ENCODE measurements at places on chromosomes 5 and 9.

DNA sequence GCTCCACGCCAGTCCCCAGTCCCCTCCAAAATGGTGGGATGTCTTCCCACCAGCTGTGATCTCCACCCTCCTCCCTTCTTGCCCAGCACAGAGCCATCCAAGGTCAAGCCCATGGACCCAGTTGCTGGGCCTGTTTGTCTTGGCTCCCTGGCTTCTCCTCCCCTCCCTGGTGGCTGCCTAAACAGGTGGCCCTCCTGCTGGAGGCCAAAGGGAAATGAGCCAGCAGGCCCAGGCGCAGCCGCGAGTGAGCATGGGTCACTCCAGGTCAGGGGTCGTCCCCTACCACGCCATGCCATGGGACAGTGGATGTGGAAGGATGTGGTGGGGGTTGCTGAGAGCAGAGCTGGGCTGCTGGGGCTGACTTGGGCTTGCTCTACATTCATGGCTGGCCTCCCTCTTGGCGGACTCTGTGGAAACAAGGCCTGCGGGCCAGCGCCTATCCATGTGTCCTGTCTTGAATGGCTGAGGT is 33.6 kb downstream of the COL15A1 start:
- DNase-seq = no peak

DNA sequence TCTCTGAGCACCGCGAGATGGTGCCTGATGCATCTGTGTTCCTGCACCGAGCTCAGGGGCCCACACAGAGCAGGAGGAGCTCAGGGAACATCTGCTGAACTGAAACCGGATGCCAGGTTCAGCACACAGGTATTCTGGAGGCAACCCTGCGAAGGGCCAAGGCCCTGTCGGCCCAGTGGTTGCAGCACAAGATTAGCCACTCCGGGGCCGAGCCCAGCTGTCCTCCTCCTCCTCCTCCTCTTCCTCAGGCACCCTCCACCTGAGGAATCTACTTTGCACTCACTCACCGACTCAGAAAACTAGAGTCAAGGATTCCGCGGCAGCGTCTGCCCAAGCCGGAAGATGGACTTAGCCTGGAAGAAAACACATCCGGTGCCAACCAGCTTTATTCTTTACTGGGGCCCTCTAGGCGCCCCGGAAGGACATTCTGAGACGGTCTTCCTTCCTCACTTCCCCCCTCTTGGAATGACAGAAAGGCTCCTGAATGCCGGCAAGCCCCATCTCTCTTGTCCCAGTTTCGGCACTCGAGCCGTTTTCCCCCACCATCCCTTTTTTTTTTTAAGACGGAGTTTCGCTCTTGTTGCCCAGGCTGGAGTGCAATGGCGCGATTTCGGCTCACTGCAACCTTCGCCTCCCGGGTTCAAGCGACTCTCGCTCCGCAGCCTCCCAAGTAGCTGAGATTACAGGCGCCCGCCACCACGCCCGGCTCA is at the start of gene ZBTB6:
ZBTB6 (minus strand) TSS at position 360 of the 710 bp plus-strand sequence. CDS start 1,251 bp downstream, outside the sequence.
- peak; percentile 71 for DNase-seq

GRCh38 chr5:69105996-69106906 is 12.4 kb downstream of the SLC30A5 start:
- no peak for DNase-seq

DNA sequence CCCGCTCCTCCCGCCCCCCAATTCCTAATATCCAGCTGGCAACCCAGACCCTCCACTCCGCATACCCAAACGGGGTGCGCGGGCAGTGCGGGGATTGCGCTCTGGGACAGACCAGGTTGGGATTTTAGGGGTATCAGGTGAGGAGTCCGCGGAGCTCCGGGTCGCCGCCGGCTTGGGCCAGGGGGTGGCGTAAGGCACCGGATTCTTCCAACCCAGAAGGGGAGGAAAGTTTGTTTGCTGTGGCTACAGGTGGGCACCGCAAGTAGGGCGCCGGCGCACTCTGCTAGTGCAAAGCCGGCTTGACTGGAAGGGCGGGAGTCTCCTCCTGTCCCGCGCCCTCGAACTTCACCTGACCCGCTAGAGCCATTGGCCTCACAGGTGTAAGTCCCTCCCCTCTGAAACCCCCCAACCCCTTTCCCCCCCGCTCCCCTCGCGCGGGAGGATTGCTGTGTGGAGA is 709 bp downstream of the IQGAP2 start:
- DNase-seq = peak; percentile 22

DNA sequence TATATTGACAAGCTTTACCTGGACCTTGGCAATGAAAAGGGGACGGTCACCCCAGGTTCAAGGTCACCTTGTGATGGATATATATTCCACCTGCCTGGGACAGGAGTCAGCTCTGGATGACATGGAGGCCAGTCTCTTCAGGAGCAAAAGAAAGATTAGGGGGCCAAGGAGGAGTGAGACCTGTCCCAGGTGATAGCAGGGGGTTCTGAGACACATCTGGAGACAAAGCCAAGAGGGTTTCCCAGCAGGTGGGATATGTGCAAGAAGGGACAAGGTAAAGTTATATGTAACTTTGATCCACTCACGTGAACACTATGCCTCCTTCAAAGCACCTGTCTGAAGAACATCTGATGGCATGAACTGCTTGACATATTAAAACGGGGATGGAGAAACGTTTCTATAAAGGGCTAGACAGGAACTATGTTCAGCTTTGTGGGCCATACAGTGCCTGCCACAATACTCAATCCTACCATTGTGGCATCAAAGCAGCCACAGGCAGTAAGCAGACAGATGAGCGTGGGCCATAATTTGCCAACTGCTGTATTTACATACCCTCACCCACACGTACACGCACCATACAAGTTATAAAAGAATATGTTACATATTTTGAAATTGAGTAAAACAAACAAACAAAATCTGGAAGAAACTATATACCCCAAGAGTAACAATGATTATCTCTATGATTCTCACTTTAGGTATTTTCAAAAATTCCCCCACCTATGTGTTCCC is 62.9 kb upstream of the ZNF622 start:
- DNase-seq = no peak

- DNase-seq = no peak
These were observed 65.0 kb upstream of the ANGPTL2 start for GRCh38 chr9:127187231-127187956.

DNA sequence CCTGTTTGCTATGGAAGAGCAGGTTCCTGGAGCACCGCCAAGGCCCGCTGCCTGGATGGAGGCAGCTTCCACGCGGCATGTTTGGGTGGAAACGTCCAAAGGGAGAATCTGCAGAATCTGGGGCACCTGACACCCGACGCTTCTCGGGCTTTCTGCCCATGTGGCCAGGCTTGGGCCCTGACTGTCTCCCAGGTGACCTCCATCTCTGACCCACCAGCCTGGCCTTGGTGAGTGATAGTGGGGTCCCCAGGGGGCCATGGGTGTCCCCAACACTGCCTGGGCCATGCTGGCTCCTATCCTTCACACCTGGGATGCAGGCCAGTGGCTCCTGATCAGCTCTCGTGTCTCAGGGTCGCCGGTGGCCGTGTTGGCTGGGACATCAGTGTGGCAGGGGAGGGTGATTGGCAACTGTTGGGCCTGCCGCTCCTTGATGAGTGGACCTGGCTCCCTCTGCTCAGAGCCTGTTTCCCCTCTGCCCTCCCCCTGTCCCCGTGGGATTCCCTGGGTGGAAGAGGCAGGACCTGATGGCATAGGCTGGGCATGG is 34.0 kb downstream of the GLT6D1 start:
- DNase-seq = no peak

GRCh38 chr5:56501781-56502557 is 268.8 kb upstream of the ANKRD55 start:
- DNase-seq = no peak

- no peak for DNase-seq
These were observed 214.9 kb upstream of the DAP start for GRCh38 chr5:10975945-10976344.

DNA sequence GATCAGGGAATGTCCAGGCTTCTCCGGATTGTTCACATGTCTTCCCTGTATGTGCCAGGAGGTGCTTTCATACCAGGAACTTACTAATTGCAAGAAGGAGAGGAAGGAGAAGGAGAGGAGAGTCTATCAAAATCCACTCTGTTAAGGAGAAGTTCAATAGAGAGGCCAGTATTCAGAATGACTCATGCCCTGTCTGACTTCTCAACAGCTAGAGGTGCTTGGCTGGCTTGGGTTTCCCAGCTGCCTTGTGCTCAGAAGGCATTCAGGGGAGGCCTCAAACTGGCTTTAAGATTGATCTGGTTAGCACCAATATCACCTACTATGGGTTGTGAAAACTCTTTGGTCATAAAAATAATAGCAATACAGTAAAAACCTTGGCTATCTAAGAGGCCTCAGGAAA is 167.9 kb upstream of the GLRA1 start:
- DNase-seq = no peak

DNA sequence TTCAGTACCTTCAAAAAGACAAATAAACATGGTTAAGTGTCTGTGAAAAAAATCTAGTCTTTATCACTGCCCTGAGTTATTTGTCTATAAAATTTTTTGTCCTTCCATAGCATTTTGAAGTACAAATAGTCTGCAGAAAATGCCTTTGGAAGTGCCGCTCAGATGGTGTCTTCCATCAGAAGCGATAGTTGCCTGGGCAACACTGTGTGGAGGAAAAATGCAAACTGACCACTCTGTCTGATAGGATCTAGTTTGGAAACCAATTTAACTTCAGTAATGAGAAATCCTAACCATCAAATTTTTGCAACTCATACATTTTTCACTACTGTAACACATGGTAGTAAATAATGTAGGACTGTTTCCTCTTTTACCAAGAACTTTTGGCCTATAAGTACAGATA is 449.9 kb downstream of the PRELID2 start:
- no peak for DNase-seq

GRCh38 chr9:120723565-120723964 is 9.3 kb upstream of the MEGF9 start:
- no peak for DNase-seq

GRCh38 chr5:31064215-31064614 is 129.3 kb upstream of the CDH6 start:
- no peak for DNase-seq

DNA sequence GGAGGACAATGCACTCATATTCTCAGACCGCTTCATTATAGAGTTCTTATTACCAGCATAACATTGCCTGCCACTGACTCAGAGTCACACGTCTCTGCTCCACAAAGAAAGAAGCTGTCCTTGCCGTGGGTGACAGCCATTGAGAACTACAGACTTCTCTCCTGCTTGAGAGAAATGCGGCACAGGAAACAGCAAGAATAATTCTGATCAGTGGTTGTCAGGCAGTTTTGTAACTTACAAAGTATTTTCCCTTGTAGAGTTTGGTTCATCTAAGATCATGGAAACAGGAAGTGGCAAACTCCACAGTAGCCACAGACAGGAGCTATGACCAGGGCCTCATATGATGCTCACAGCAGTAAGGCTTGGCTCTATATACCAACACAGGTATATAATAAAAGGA is 47.0 kb downstream of the KCNV2 start:
- DNase-seq = no peak

GRCh38 chr5:142248853-142249462 is 75.9 kb downstream of the SPRY4 start:
- no peak for DNase-seq

GRCh38 chr5:76351577-76351976 is 51.5 kb upstream of the IQGAP2 start:
- no peak for DNase-seq

- peak; percentile 72 for DNase-seq
These were observed 4.0 kb upstream of the MYORG start for GRCh38 chr9:34380511-34381315.

- no peak for DNase-seq
These were observed 143.4 kb downstream of the GDNF start for GRCh38 chr5:37696190-37697021.

DNA sequence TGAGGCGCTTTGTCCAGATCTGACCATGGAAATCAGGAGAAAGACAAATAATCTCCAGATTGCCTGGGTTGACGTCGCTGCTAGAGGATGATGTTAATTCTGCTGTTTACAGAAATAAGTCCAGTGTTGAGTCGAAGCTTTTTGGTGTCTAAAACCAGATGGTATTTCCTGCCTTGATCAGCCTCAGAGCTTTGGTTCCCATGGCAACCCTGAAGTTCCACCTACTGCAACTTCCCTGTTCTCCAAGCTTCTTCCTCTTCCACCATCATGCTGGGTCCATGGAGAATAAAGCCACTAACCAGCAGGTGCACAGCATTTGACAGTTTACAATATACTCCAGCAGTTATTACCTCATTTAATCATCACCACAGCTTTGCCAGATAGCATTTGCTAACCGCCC is 18.0 kb upstream of the GABBR2 start:
- DNase-seq = no peak

- no peak for DNase-seq
These were observed 121.7 kb downstream of the FOCAD start for GRCh38 chr9:20805766-20806165.

GRCh38 chr5:187042-187431 is 4.3 kb upstream of the LRRC14B start:
- DNase-seq = no peak

DNA sequence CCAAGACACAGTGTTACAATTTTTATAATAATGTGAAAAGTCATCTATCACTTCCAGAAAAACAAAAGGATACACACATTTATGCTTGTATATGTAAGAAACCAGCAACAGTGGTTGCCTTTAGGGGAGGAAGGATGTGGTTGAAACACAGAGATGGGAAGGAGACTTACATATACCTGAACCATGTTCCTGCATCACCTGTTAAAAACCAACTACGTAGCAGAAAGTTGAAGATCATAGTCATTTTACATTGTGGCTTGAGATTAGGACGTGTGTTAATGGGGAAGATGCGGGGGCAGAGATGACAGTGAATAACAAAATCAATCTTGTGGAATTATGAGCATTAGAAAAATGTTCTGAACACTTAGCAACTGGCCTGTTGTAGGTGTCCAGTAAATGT is 307.3 kb downstream of the MLLT3 start:
- DNase-seq = no peak

DNA sequence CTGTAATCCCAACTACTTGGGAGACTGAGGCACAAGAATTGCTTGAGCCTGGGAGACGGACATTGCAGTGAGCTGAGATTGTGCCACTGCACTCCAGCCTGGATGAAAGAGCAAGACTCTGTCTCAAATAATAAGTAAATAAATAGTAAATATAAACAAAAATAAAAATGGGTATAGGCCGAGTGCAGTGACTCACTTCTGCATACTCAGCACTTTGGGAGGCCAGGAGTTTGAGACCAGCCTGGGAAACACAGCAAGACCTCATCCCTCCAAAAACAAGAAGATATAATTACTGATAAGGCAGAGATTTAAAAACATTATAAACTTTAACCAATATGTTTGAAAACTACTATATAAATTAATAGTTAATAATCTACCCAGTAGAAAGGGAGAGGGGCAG is 37.8 kb upstream of the SUSD1 start:
- DNase-seq = no peak

DNA sequence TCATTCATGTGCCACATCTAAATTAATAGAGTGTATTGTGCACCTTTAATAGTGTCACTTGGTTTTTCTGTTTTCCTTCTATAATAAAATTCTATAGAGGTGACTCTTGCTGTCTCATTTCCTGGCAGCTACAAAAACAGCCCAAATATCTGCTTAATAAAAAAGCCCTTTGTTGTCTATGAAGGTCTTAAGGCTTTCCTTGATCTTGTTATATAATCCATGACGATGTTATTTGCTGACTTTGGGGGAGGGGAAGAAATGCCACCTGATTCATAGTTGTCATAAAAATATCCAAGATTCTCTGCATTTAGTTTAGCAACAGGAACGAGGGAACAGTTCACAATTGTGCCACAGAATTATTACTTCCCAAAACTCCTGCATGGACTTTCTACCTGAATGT is 31.3 kb downstream of the CPEB4 start:
- no peak for DNase-seq

- DNase-seq = no peak
These were observed 144.4 kb upstream of the PHYKPL start for GRCh38 chr5:178376921-178377582.

GRCh38 chr9:79984429-79985067 is 412.8 kb downstream of the TLE4 start:
- DNase-seq = no peak

Data from NCI-H1930 (cell line).